ENCODE measurements at places on chromosomes 12 and 14.

DNA sequence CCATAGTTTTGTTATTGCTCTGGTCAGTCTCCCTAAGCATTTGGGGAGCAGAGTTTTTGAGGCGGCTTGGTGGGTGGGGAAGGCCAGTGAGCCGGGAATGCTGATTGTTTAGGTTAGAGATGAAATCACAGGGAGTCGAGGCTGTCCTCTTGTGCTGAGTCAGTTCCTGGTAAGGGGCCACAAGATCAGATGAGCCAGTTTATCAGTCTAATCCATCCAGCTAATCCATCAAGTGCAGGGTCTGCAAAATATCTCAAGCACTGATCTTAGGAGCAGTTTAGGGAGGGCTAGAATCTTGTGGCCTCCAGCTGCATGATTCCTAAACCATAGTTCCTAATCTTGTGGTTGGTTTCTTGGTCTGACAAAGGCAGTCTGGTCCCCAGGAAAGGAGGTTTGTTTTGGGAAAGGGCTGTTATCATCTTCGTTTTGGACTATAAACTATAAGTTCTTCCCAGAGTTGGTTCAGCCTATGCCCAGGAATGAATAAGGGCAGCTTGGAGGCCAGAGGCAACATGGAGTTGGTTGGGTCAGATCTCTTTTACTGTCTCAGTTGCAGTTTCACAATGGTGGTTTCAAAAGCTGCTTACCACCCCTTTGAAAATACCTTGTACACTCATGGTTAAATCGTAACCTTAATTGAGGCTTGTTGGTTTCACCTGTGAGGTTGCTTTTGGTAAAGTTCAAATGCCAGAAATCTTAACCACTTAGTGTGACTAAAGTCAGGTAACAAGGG, 33.6 kb upstream of the HIGD1C start:
- no peak for DNase-seq

- DNase-seq, result no peak
Measured at GRCh38 chr14:94699831-94700230, 70.1 kb downstream of the GSC start.

DNA sequence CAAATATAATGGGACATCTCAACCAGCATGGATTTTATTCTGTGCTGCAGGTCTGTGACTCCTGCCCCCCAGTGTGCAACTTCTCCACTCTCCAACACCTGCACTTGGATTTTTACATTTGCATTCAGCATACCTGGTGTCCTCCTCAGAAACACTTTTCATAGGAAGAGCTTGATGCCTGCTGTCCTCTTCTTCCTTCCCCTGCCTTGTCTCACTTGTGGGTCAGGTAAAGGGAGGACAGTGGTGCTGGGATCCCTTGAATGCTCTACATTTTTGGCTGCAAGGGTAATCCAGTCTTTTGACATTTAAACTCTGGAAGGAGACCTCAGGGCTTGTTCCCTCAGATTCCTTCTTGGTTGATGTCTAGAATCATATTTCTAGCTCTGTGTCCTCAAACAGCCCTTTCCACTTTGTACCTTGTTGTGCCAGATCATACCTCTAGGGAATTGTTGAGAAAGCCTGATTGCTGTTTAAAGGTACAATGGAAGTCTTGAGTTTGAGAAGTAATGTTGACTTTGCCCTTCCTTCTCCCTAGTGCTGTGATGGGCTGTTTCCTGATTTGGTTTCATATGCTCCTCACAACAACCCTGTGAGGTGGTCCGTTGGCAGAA, 12.6 kb downstream of the UBE3B start:
- DNase-seq, result no peak

DNA sequence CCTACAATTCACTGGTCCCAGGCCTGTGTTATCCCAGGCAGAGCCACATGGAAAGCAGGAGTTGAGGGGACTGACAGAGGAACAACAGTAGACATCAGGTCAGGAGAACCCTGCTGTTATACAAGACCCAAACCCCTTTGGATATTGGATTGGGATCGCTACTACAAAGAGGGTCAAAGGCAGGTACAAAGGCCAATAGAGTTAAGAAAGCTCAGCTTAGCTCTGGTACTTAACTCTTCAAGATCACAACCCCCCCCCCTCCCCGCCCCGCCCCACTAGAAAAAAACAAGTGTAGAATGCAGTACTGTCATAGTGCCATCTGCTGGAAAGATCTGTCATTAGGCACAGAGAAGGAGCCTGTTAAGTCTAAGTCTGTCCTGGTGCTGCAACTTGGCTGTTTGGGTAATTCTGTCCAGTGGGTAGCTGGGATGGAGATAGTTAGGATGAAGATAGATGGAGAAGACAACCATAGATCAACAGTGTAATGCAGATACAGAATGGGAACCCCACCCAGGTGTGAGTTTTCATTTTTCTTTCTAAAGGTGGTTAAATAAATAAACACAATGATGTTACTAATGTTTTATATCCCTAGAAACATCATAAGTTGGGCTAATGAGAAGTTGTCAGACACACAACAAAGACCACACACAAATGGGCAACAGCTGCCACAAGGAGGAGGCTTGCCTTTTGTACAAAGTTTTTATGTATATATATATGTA, 17.2 kb downstream of the REM2 start:
- peak; percentile 47 for DNase-seq

DNA sequence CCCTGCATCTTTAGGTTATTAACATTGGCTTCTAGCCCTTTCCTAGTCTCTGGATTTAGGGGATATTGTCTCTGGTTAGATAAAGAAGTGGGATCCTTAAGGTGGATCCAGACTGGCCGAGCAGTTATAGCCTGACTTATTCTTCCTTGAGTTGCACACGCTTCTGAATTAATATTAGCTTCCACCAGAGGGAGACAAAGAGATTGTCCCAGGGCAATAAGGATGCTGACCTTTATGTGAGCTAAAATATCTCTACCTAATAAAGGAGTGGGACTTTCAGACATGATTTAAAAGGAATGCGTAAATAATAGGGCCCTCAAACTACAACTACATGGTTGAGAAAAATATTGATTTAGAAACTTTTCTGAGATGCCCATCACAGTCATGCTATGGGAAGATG, 139.7 kb downstream of the SLCO1B3 start:
- DNase-seq, result no peak

GRCh38 chr12:103915306-103915705, 14.9 kb upstream of the HSP90B1 start:
- DNase-seq, result no peak

- DNase-seq, result no peak
Measured at GRCh38 chr14:97456958-97457357, 659.8 kb downstream of the VRK1 start.

DNA sequence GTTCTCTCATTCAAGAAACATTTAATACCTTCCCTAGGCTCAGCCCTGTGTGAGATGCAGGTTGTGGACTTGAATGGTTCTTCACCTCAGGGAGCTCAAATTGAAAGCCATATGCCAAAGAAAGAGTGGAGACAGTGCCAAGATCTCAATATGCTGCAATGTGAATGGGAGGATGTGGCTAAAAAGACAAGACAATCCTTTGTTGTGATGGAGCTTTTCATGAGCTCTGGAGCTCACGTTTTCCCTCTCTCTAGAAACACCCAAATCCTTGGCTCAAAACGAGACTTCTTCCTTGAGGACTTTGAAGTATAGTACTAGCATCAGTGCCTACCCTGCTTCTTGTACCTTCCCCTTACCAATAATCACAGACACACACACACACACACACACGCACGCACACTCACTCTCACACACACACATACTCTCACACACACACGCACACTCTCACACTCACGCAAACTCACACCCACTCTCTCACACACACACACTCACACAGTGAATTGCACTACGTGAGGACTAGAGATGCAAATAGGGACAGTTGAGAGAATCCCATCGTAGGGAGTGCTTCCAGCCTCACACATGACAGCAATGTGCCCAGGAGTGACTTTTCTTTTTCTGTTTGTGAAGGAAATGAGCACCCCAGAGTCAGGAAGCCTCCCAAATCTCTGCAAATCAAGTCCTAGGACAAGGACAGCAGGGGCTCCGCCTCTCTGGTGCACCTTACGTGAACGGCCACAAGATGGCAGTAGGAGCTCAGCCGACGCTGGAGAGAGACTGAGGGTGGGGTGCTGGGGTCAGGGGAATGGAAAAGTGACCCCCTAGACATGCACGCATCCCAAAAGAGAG, 231.4 kb downstream of the PCNX1 start:
- no peak for DNase-seq

DNA sequence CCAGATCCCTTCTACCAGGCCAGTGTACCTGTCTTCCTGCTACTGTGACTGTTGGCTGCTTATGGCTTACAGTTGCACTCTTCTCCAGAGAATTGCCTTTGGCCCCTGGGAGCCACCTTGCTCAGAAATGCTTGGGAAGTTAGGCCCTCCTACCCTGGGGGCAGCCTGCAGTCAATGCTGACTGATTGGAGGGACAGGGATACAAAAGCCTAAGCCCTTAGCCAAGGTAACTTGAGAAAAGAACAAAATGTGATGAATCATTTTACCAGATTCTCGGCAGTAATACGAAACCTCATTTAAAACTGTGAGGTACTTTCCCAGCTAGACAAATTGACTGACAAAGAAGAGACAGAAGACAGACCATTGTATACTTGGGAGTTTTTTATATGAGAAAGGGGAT, 47.3 kb downstream of the PTCSC3 start:
- DNase-seq, result no peak

- DNase-seq, result no peak
Measured at GRCh38 chr12:24938341-24938740, 10.6 kb downstream of the BCAT1 start.

GRCh38 chr12:532908-533565, 73.3 kb downstream of the B4GALNT3 start:
- no peak for DNase-seq

DNA sequence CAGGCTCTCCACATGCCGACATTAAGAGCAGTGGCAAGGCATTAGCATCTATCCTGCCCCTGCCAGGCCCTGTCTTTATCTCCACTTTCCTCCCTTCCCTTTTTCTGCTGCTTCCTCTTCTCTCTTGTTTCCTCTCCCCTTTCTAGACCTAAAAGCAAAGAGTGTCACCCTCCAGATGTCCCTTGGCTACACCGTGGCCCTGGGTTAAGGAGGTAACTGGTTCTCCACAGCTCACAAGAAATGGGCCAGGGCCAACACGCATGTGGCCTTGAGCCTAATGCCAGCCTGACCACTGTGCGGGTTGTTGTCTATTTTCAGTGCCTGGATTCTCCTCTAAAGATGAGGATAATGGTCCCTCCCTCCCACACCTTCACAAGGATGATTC, 41.7 kb upstream of the DDX11 start:
- no peak for DNase-seq

DNA sequence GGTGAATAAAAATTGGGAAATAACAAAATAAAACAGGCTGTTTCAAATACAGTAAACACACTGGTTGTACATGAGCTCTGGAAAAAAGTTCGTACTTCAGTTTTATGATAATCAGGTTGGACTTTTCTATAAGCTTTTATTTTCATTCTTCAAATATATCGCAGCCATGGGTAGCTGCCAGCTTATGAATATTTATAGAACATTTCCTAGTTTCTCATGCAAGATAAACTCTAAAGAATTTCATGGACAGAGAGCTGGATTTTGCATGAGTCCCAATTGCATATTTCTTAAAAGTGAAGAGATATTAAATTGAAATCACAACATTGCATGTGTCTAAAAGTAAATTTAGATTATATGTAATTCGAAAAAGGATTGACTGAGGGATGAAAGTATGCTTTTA, 827.6 kb downstream of the SLC6A15 start:
- no peak for DNase-seq

GRCh38 chr14:52067873-52068614, 815 bp downstream of the NID2 start:
- DNase-seq, result no peak

DNA sequence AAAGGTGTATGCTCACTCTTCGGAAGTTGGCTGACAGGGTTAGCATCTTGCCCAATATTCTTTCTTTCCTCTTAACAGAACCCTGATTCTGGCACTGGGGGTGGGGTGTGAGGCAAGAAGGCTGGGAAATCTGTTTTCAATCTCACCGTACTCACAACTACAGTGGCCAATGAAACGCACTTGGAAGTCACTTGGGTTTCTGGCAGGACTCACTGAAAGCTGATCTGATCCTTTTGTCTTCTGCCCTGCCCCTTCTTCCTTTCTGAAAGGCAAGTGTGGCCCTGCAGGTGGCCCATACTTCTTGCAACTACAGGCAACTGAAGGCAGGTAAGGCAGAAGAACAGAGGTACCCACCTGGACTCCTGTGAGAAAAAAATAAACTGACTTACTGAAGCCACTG, 106.9 kb downstream of the STXBP6 start:
- no peak for DNase-seq

- DNase-seq, result no peak
Measured at GRCh38 chr14:75842551-75842950, 139.2 kb downstream of the TGFB3 start.

- DNase-seq, result no peak
Measured at GRCh38 chr14:67514650-67515385, 18.3 kb upstream of the PLEKHH1 start.

- peak; percentile 88 for DNase-seq
Measured at GRCh38 chr12:54207539-54208294, 18.9 kb upstream of the SMUG1 start.

DNA sequence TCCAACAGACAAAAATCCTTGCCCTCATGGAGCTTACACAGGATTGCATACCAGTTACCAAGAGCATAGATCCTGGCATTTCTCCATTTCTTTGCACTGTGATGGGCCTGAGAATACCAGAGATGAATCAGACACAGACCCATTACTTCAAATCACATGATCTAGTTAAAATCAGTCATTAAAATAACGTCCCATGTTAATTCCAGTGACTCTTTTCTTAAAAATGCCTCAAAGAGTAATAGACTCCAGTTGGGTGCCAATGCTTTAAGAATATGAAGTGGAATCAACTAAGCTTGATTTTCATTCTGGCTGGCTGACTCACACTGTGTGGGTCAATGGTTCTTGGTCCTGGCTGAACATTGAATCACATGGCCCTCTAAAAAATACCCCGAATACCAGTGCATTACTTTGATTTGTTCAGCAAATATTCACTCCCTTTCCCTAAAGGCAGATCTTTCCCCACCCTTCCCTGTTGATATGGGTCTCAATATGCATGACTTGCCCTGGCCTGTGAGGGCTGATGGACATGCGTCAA, 11.0 kb downstream of the ASB2 start:
- no peak for DNase-seq

Data from left kidney (tissue), 8 donors.